CD4-positive, alpha-beta memory T cell (primary cell): ENCODE measurements at places on chromosomes 5 and 9. TPM values are rescaled to one million over a fixed set of nuclear protein-coding genes. Genes with fewer than 3 reads are reported as not detected.

- H3K27ac ChIP-seq: no peak overlapping the region
- peaks cover 23% of the 10 kb centered on the region for H3K36me3 ChIP-seq
- DNase-seq: no peak
- H3K4me3 ChIP-seq: no peak overlapping the region
- H3K27me3 ChIP-seq: no peaks in the 10 kb centered on the region
Measured at GRCh38 chr5:43523662-43524072, 8.7 kb upstream of the C5orf34 start.

DNA sequence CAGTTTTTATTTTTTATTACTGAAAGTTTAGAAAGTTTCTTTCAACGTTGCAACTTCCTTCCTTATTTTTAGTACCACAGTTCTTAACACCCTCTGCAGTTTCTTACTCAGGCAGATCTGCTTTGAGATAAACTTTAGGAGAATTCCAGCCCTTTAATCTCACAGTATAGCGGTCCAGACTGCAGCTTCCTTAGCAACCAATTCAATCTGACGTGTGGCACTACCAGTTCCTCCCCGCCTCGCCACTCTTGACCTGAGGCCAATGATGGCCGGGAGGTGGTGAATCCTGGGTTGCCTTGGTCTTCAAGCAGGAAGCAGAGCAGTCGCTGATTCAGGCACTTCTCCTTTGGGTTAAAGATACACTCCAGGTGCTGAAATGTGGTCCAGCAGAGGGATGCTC, 334.3 kb upstream of the TRPC7 start:
- DNase-seq: no peak
- H3K4me1 ChIP-seq: no peaks in the 10 kb centered on the region
- H3K4me3 ChIP-seq: no peak overlapping the region
- no peak overlapping the region for H3K27ac ChIP-seq
- H3K27me3 ChIP-seq: no peaks in the 10 kb centered on the region

DNA sequence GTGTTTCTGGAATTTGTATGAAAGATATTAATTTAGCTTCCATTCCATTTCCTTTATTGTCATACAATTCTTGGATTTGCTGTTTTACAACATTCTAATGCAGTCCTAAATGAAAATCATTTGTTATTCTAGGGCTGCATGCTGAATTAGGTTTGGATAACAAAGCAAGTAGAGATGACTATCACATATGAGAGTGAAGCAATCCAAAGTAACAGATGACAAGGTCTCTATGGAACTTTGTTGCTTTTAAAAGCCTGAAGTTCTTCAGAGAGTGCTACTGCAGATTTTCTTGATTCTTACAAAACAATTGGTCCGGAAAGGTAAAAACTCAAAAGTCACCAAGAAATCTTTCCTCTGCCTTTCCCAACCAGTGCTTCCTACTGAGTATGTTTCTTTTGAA, 56.9 kb upstream of the VCAN start:
- H3K27ac ChIP-seq: no peak overlapping the region
- H3K36me3 ChIP-seq: no peaks in the 10 kb centered on the region
- no peaks in the 10 kb centered on the region for H3K4me1 ChIP-seq

GRCh38 chr9:121498487-121499176, 1.0 kb downstream of the GGTA1 start:
- no peak for DNase-seq
- H3K4me1 ChIP-seq: peaks cover 21% of the 10 kb centered on the region
- no peak overlapping the region for H3K27ac ChIP-seq
- H3K4me3 ChIP-seq: no peak overlapping the region

DNA sequence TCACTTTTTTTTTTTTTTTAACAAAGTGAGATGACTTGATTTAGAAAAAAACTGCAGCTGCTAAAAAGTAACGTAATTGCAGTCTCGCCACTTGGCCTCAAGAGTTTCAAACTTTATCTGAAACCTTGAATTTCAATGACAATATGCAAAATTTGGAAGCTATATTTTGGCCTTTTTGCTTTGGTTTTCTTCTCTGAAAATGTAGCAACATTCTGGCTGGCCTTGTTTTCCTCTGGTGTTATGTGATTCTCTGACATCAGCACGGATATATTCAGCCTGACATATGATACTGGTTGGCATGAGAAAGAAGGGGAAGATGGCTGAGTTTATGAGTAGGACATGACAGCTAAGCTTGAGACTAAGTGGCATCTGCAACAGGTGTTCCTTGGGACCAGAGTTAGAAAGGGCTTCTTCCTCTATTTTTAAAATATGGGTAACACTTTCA, 136.5 kb downstream of the MEF2C start:
- DNase-seq: no peak
- H3K36me3 ChIP-seq: no peaks in the 10 kb centered on the region
- H3K27ac ChIP-seq: no peak overlapping the region
- peaks cover 2% of the 10 kb centered on the region for H3K4me1 ChIP-seq

GRCh38 chr5:59519338-59519737, 374.2 kb downstream of the PDE4D start:
- no peaks in the 10 kb centered on the region for H3K27me3 ChIP-seq
- H3K27ac ChIP-seq: no peak overlapping the region
- H3K36me3 ChIP-seq: no peaks in the 10 kb centered on the region
- H3K4me1 ChIP-seq: no peaks in the 10 kb centered on the region
- no peak for DNase-seq
- H3K4me3 ChIP-seq: no peak overlapping the region

GRCh38 chr9:104960662-104961061, 32.7 kb upstream of the ABCA1 start:
- peaks cover 12% of the 10 kb centered on the region for H3K4me1 ChIP-seq
- DNase-seq: no peak
- H3K4me3 ChIP-seq: no peak overlapping the region
- H3K36me3 ChIP-seq: no peaks in the 10 kb centered on the region
- H3K27ac ChIP-seq: no peak overlapping the region

DNA sequence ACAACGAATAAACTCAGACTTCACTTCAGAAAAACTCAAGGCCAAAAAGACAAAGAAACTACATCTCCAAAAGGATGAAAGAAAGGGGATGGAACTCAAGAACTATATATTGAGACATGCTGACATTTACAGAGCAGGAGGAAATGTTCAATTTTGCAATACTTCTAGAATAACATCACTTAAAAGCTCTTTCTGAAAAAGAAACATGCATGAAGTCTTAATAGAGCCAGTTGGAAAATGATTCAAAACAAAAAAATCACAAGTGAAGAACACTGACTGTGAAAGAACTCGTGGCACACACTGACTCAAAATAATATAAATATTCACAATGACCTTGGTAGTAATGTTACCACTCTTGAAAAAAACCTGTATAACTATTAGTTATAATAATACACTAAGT, 267.8 kb upstream of the NREP start:
- no peak overlapping the region for H3K27ac ChIP-seq
- no peak overlapping the region for H3K4me3 ChIP-seq
- no peaks in the 10 kb centered on the region for H3K36me3 ChIP-seq
- no peaks in the 10 kb centered on the region for H3K27me3 ChIP-seq

- no peak overlapping the region for H3K27ac ChIP-seq
- peaks cover 7% of the 10 kb centered on the region for H3K4me1 ChIP-seq
- no peak for DNase-seq
- no peaks in the 10 kb centered on the region for H3K27me3 ChIP-seq
- H3K36me3 ChIP-seq: no peaks in the 10 kb centered on the region
- H3K4me3 ChIP-seq: no peak overlapping the region
Measured at GRCh38 chr5:32507738-32508434, 63.3 kb upstream of the ZFR start.

DNA sequence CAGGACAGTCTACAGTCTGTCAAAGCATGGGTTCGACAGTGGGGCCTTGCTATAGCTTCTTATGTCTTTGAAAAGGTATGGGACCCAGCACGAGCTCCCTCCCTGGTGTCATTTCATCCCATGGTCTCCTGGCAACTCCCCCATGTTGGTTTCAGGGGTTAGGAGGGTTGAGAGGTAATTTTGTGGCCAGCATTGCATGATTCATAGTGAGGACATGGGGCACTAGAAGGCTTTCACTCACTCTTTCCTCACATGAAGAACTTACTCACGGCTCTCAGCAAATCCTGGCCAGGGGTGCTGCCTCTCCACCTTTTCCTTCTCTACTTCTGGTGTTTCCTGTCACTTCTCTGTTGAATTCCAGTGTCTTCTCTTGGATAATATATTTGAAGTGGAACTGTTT, 134.7 kb upstream of the TNPO1 start:
- no peak overlapping the region for H3K4me3 ChIP-seq
- H3K36me3 ChIP-seq: no peaks in the 10 kb centered on the region
- H3K27ac ChIP-seq: no peak overlapping the region
- DNase-seq: no peak
- no peaks in the 10 kb centered on the region for H3K27me3 ChIP-seq

DNA sequence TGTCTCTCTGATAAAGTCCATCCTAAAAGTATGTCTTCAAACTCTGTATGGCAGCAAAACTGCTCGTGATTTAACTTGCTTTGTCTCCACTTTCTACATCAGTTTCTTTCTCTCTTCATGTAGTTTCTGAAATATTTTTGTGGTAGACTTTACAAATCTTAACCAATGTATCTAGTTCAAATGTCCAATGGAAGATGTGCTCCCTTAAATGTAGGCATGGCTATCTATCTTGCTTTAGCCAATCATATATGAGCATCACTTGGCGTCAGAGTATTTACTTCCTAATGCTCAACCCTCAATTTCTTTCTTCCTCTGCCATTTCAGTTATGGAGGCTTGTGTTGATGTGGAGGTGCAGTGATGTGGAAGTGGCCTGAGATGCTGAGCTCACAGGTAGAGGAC, 206.1 kb upstream of the ZNF608 start:
- no peaks in the 10 kb centered on the region for H3K27me3 ChIP-seq
- no peak for DNase-seq
- H3K36me3 ChIP-seq: no peaks in the 10 kb centered on the region
- no peak overlapping the region for H3K27ac ChIP-seq
- no peaks in the 10 kb centered on the region for H3K4me1 ChIP-seq

DNA sequence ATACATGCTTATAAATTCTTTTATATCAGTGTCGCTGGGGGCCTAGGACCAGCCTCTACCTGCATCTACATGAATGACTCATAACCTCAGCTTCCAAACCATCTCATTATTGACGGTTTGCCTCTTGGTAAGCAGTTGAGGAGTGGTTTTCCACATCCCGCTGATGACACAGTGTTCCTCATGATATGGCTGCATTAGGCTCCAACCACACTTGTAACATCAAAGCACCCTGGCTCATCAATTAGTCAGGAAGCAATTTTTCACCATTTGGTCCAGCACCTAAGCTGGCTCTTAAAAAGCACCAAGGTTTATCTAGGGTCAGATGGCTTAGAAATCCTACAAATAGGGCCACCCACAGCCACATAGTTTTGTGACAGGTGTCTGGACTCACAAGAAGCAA, 402.4 kb downstream of the ARHGEF28 start:
- no peak for DNase-seq
- no peak overlapping the region for H3K27ac ChIP-seq
- H3K4me1 ChIP-seq: no peaks in the 10 kb centered on the region
- no peak overlapping the region for H3K4me3 ChIP-seq

GRCh38 chr9:107170801-107171200, 112.3 kb upstream of the RAD23B start:
- no peaks in the 10 kb centered on the region for H3K4me1 ChIP-seq
- H3K36me3 ChIP-seq: no peaks in the 10 kb centered on the region
- no peak overlapping the region for H3K27ac ChIP-seq
- no peaks in the 10 kb centered on the region for H3K27me3 ChIP-seq
- H3K4me3 ChIP-seq: no peak overlapping the region
- DNase-seq: no peak

- H3K36me3 ChIP-seq: no peaks in the 10 kb centered on the region
- no peak overlapping the region for H3K27ac ChIP-seq
- H3K4me3 ChIP-seq: no peak overlapping the region
- no peak for DNase-seq
Measured at GRCh38 chr9:134972140-134972539, 54.4 kb upstream of the FCN1 start.

DNA sequence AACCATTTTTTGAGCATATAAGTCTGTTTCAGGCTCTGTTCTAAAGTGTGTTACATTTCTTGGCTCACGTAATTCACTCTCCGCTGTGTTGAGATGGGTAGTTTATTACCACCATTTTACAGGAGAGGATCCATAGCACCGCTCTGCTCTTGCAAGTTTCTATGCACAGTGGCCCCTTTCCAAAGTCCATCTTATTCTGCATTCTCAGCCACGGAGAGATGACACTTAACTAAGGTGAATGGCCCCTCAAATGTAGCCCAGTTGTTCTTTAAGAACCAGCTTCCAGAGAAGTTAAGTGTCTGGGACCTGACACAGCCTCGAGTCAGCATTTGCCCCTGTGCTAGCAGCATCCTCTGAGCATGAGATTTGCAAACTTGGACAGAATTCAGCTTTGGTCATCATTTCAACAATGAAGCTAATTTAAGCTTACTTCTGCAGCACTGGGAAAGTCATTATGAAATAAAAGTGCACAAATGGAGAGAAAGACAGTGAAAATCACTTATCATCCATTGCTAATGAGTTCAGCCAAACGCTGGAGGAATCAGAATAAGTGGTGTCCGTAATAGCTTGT, 61.9 kb downstream of the FAM78A start:
- no peak for DNase-seq
- H3K27me3 ChIP-seq: no peaks in the 10 kb centered on the region

GRCh38 chr5:179553875-179554274, 3.5 kb downstream of the RUFY1 start:
- H3K36me3 ChIP-seq: no peaks in the 10 kb centered on the region
- H3K4me1 ChIP-seq: peaks cover 33% of the 10 kb centered on the region
- H3K4me3 ChIP-seq: no peak overlapping the region
- H3K27ac ChIP-seq: no peak overlapping the region

DNA sequence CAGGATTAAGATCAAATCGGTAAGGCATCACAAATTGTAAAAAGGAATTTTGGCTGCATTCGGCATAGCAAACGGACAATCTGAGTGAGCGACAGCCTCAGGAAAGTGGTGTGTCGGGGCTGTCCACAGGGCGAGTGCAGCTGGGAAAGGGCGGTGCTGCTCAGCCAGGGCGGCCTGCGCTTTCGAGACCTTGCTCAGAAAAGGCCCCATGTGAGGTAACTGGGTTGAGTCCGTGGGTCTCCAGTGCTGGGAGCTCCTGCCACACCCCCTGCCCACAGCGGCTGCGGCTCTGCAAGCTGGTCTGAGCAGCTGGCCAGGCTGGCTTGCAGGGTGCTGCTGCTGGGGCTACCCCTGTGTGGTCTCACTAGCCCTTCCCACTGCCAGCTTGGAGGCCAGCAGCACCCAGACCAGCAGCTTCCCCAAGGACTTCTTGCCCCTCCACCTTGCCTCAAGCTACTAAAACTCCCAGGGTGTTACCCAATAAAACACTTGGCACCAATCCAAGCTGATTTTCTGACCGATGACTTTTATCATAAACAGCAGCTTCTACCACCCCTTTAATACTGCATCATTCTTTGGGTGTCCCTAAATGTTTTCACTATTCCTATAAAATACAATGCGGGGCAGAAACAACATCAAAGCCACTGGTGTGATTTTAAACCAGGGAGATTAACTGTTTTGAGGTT, 6.2 kb downstream of the SURF2 start:
- no peak for DNase-seq
- peaks cover 27% of the 10 kb centered on the region for H3K4me1 ChIP-seq
- no peak overlapping the region for H3K27ac ChIP-seq
- H3K27me3 ChIP-seq: no peaks in the 10 kb centered on the region

GRCh38 chr5:137273511-137273910, 225.6 kb downstream of the SPOCK1 start:
- no peak overlapping the region for H3K4me3 ChIP-seq
- DNase-seq: no peak
- H3K27me3 ChIP-seq: no peaks in the 10 kb centered on the region
- no peak overlapping the region for H3K27ac ChIP-seq

The PHF2 gene
- 39.2 TPM for total RNA-seq

The PDZD2 gene
- 1.1 TPM for total RNA-seq

The FOXD4L6 gene
- total RNA-seq: not detected

The CYSRT1 gene
- total RNA-seq: not detected

The TTLL11 gene
- total RNA-seq: 3.2 TPM

The HSD17B3 gene
- 2.1 TPM for total RNA-seq

The EIF4E1B gene
- total RNA-seq: not detected

The LCN6 gene
- not detected for total RNA-seq

The HAVCR2 gene
- total RNA-seq: 4.5 TPM

The TLE1 gene
- 0.49 TPM for total RNA-seq

The HAVCR1 gene
- total RNA-seq: 10.1 TPM
